ENCODE measurements at places on chromosomes 3 and 15. TPM values are rescaled to one million over a fixed set of nuclear protein-coding genes. Genes with fewer than 3 reads are reported as not detected.

Gene SLC28A1
- not detected for total RNA-seq

Gene SLC25A38
- total RNA-seq: 19.7 TPM

Gene TMOD3
- total RNA-seq: 106 TPM

Gene CHRM5
- 0.05 TPM for total RNA-seq

Gene MOBP
- not detected for total RNA-seq

Gene ARGFX
- not detected for total RNA-seq

Gene C3orf85
- total RNA-seq: not detected

Gene SMCO1
- total RNA-seq: not detected

Gene TRNT1
- total RNA-seq: 37.3 TPM

Gene BMF
- 27.2 TPM for total RNA-seq

Gene CPN2
- total RNA-seq: 0.05 TPM

DNA sequence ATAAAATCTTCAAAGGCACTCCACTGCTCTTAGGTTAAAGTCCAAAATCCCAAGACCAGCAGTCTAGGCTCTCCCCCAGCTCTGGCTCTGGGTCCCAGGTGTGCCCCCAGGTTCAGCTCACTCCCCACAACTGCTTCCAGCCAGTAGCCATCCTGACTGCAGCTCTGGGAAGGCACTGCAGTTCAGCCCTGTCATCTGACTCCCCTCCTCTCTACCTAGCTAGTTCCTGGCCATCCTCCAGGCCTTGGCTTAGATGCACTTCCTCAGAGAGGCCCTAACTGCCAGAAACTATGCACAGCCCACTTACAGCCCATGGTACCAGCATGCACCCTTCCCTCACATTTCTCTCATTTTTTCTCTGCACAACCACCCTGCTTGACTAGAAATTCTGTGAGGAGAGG is 25.5 kb downstream of the TBC1D2B start:
- no peak for DNase-seq

DNA sequence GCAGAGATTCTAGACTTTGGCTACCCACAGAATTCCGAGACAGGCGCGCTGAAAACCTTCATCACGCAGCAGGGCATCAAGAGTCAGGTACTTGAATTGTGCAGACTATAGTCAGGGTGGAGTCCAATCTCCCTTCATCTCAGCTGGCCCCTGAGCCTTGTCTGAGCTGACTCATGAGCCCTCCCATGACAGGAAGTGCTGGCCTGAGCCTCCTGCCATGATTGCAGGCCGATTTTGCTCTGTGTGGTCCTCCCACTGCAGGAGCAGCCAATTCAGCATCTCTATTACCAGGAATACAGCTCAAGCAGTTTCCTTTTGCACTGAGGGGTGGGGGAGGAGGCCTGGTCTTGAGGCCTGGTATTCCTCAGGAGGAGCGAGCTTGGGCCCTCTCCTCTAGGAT is 5.5 kb downstream of the AP2M1 start:
- DNase-seq: no peak

GRCh38 chr3:126313580-126314304 is 43.5 kb downstream of the KLF15 start:
- DNase-seq: no peak

GRCh38 chr3:158804441-158804840 is 2.6 kb downstream of the MFSD1 start:
- no peak for DNase-seq

DNA sequence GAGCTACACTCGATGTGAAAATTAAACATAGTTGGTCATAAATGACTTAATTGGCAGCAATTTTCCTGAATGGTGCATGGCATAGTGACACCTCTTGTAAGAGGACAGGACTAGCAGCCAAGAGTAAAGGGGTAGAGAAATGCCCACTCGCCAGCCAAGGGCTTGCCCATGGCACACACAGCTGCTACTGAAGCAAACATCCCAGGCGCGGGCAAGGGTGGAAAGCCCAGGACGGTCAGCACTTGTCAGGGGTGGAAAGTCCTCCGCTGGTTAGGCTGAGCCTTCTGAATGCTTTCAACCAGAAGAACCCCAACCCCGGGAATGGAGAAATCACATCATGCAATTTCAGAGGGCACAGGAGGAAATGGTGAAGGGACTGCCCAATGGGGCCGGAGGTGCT is 31.6 kb downstream of the BDH1 start:
- no peak for DNase-seq

GRCh38 chr3:152402695-152403451 is 134.1 kb downstream of the MBNL1 start:
- peak; percentile 67 for DNase-seq

GRCh38 chr3:171248426-171249111 is 211.6 kb downstream of the TNIK start:
- no peak for DNase-seq

DNA sequence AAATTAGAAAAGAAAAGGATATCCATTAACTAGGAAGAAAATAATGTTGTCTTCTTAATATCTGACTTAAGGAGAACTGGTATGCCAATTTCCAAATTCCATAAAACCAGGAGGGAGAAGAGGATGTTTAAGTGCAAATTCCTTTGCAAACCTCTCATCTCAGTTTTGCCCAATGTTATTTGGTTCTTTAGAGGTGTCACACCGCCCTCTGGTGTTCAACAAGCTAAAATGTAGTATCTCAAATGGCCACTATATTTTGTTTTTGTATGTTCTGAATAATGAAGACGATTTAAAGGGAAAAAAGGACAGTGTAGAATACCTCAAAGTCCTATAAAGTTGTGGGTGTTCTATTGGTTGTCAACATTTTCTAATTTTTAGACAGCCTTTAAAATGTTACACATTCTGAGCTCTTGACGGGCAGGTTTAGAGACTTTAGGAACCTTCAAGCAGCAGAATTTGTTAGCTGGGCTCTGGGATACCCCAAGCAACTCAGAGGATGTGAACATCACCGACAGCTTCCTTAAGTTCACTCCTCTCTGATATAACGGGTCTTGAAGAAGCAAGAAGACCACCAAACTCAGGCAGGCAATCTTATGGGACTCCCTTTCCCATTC is 458.3 kb downstream of the MFSD1 start:
- peak; percentile 77 for DNase-seq

GRCh38 chr15:58597943-58598828 is 151.3 kb downstream of the ADAM10 start:
- no peak for DNase-seq

- peak; percentile 3 for DNase-seq
These were observed 58.7 kb upstream of the BCHE start for GRCh38 chr3:165895919-165896318.

GRCh38 chr15:51390241-51390965 is 48.9 kb downstream of the GLDN start:
- no peak for DNase-seq

DNA sequence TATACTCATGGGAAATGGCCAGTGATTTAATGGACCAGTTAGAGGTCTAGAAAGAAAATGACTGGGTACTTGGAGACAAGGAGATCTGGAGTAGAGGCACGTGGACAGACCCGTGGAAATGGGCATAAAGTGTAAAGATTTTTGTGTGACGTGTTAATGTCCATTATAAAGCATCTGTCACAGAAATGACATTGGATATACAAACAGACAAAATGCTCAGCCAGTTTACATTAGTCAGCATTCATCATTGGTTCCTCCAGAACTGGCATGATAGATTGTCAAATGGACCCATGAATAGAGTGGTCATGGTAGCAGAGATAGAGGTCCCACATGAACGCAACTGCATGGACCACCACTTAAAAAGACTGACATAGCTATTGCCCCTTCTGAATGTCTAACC is 144.1 kb upstream of the GALNT15 start:
- no peak for DNase-seq

DNA sequence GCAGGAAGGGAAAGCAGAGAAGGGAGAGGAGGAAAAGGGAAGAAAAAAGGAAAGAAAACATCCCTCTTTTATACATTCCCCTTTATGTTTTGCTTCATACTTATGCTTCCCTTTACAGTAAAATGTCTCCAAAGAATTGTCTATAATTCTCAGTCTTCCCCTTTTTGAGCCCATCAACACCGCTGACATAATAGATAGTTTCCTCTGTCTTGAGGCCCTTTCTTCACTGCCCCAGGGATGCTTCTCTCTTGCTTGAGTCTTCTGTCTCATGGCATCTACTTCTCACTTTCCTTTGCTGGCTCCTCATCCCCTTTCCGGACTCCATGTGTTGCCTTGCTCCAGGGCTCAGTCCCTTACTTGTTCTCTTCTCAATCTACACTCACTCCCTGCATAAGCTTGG is 99.7 kb upstream of the DAZL start:
- DNase-seq: no peak

DNA sequence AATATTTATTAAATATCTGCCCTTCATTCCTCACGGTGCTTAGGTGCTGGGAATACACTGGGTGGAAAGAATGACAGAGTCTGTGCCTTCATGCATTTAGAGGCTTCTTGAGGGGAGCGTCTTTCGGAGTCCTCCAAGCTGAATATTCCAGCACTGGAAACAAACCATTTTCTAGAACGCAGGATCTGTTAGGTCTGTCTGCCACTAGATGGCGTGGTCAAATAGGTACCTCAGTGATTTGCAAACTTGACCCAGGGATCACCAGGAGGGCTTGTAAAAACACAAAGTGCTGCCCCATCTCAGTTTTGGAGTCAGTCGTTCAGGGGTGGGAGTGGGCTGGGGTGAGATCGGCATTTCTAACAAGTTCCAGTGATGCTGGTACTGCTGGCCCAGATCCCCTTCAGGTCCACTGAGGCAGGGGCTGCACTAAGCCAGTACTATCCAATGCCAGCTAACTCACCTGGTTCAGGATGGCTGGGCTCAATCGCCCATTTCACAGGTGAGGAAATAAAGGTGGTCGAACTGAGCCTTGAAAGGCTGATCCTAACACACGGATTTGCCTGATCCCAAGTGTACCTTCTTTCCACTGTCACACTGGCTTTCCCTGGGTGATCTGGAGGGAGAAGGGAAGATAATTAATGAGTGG is 14.8 kb downstream of the ARNT2 start:
- peak; percentile 58 for DNase-seq

DNA sequence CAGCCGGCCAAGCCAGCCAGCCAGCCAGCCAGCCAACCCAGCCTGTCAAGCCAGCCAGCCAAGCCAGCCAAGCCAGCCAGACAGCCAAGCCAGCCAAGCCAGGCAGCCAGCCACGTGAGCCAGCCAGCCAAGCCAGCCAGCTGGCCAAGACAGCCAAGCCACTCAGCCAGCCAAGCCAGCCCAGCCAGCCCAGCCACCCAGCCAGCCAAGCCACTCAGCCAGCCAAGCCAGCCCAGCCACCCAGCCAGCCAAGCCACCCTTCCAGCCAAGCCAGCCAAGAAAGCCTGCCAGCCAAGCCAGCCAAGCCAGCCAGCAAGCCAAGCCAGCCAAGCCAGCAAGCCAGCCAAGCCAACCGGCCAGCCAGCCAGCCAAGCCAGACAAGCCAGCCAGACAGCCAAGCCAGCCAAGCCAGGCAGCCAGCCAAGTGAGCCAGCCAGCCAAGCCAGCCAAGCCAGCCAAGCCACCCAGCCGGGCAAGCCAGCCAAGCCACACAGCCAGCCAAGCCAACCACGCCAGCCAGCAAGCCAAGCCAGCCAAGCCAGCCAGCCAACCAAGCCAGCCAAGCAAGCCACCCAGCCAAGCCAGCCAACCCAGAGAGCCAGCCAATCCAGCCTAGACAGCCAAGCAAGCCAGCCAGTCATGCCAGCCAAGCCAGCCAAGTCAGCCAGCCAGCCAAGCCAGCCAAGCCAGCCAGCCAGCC is 199.5 kb downstream of the GOLGA6L6 start:
- no peak for DNase-seq

GRCh38 chr3:11362600-11362999 is 90.4 kb downstream of the ATG7 start:
- peak; percentile 38 for DNase-seq

DNA sequence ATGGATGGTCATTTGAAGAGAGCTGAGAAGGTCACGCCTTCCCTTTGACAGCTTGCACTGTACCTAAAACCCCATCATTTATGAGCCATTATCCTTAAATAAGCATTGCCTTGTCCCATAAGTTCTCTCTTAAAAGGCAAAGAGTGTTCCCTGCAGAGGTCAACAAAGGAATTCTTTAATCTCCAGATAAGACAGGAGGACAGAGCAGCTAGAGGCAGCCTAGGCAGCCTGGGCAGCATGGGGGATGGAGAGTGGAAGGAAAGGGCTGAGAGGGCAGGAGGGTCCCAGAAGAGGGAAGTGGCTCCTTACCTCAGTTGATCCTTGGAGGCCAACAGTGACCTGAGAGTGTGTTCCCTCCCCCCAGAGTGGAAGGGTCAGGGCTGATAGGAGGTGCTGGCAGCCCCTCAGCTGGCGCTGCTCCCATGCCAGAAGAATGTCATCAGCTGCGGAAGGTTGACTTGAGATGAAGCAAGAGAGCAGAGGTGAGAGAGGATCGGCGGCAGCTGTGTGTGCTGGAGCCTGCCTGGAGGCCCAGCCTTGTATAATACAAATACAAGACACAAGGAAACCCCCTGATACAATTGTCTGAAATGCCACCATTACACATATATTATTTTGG is 12.8 kb downstream of the KBTBD13 start:
- peak; percentile 10 for DNase-seq

GRCh38 chr3:169864270-169864669 is 5.5 kb downstream of the LRRC31 start:
- no peak for DNase-seq

GRCh38 chr3:65632414-65632813 is 406.3 kb downstream of the MAGI1 start:
- DNase-seq: no peak

DNA sequence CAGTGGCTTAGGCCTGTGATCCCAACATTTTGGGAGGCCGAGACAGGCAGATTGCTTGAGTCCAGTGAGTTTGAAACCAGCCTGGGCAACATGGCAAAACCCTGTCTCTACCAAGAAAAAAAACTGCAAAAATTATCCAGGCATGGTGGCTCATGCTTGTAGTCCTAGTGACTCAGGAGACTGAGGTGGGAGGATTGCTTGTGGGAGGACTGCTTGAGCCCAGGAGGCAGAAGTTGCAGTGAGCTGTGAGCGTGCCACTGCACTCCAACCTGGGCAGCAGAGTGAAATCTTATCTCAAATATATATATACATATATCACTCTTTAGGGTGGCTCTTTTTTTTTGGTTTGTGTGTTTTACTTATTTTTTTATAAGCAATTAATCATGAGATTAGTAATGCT is 83.7 kb upstream of the WDR72 start:
- peak; percentile 23 for DNase-seq

DNA sequence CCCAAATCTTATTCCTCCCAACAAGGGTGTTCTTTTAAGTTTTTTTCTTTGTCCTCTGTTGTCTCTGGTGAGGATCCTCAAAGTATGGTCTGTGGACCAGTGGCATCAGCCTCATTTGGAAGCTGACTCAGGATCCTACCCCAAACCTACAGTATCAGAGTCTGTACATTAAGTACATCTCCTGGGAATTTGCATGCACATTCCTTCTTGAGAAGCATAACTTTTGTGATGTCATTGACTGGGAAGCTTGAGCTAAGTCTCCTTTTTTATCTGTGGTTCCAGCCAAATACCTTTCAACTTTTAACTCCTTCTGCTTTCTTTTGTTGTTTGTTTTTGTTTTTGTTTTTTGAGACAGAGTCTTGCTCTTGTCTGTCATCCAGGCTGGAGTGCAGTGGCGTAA is 40.5 kb downstream of the ARMC8 start:
- no peak for DNase-seq

GRCh38 chr15:73069109-73069508 is 16.8 kb downstream of the NEO1 start:
- no peak for DNase-seq

- no peak for DNase-seq
These were observed 58.0 kb upstream of the FURIN start for GRCh38 chr15:90810354-90810753.

- DNase-seq: no peak
These were observed 78.0 kb downstream of the ALCAM start for GRCh38 chr3:105444725-105445124.
